ENCODE measurements at places on chromosomes 6 and 20. TPM values are rescaled to one million over a fixed set of nuclear protein-coding genes. Genes with fewer than 3 reads are reported as not detected.

DNA sequence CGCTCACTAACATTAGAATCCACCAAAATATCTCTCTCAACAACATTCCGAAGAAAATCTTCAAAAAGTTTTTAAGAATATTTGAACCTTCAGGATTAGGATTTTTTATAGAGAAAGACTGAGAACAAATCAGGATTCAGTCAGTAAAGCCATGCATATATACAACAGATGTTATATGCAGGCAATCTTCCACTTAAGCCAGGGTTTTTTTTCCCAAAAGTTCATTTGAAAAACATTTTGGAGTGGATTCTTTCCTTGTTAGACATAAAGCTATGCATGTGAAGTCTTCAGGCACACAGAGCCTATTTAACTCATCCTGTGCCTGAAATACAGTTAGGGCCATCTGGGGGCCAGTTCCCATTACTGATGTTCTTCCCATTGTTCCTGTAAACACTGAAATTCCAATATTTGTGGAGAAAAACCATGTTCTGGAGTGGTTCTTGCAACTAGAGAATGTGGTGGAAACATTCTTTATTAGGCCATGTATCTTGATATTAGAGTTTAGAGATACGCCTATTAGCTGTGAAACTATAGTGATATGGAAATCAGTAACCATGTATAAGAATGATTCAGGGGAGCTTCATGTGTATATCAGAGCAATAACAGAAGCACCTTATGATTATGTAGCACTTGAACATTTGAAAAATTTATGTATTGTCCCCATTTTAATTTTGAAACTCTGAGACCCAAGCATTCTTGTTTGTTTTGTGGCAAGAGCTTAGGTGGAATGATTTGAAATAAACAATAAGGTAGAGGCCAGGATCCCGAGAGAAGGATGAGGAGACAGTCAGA, 61.7 kb downstream of the PLEKHG1 start:
- H3K4me3 ChIP-seq: no peak overlapping the region
- no peak overlapping the region for H3K27ac ChIP-seq
- H3K4me1 ChIP-seq: no peaks in the 10 kb centered on the region
- no peak for DNase-seq
- H3K36me3 ChIP-seq: no peaks in the 10 kb centered on the region

DNA sequence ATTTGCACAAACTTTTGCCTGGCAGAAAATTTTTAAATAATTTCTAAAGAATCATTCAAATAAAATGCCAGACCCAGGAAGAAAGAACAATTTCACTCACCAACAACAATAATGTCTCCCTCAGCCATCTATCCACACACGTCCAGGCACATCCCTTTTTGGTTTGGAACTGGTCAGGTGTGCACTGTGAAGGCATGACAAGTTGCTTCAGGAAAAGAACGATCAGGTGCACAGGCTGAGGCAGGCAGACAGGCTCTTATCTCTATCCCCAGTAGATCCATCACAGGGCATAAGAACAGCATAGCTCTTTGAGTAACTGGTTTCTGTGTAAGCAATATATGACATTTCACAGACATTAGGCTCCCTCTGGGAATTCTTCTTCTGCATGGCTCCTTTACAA, 18.1 kb upstream of the NXT1 start:
- no peaks in the 10 kb centered on the region for H3K27me3 ChIP-seq
- no peak for DNase-seq
- peaks cover 12% of the 10 kb centered on the region for H3K4me1 ChIP-seq
- H3K27ac ChIP-seq: no peak overlapping the region

GRCh38 chr20:51122931-51123658, 100.2 kb upstream of the KCNG1 start:
- no peaks in the 10 kb centered on the region for H3K36me3 ChIP-seq
- H3K27ac ChIP-seq: no peak overlapping the region
- peaks cover 24% of the 10 kb centered on the region for H3K27me3 ChIP-seq
- H3K4me1 ChIP-seq: no peaks in the 10 kb centered on the region

- DNase-seq: no peak
- no peaks in the 10 kb centered on the region for H3K36me3 ChIP-seq
- no peaks in the 10 kb centered on the region for H3K4me1 ChIP-seq
- H3K27ac ChIP-seq: no peak overlapping the region
- no peaks in the 10 kb centered on the region for H3K27me3 ChIP-seq
- no peak overlapping the region for H3K4me3 ChIP-seq
Observed at GRCh38 chr6:164750128-164750527, 559.3 kb downstream of the C6orf118 start.

FAM229B gene
- total RNA-seq: 2.2 TPM

Measured in activated CD8-positive, alpha-beta T cell treated with anti-CD3 and anti-CD28 coated beads, Interleukin-2, amount 10 ng/mL, durations not matched to agents 7 days and 5 days (primary cell).